Activated CD4-positive, alpha-beta T cell treated with anti-CD3 and anti-CD28 coated beads, Interleukin-2, amount 50 U/mL, for 1 hour (primary cell): ENCODE measurements at places on chromosomes 1 and 21.
A peak's percentile ranks its signal among the peaks of the same experiment; 100 is the strongest.

- no peak for DNase-seq
Observed at GRCh38 chr21:42344631-42345030, 6.2 kb downstream of the TFF2 start.

GRCh38 chr1:59354709-59355337, 57.9 kb downstream of the FGGY start:
- DNase-seq = no peak

DNA sequence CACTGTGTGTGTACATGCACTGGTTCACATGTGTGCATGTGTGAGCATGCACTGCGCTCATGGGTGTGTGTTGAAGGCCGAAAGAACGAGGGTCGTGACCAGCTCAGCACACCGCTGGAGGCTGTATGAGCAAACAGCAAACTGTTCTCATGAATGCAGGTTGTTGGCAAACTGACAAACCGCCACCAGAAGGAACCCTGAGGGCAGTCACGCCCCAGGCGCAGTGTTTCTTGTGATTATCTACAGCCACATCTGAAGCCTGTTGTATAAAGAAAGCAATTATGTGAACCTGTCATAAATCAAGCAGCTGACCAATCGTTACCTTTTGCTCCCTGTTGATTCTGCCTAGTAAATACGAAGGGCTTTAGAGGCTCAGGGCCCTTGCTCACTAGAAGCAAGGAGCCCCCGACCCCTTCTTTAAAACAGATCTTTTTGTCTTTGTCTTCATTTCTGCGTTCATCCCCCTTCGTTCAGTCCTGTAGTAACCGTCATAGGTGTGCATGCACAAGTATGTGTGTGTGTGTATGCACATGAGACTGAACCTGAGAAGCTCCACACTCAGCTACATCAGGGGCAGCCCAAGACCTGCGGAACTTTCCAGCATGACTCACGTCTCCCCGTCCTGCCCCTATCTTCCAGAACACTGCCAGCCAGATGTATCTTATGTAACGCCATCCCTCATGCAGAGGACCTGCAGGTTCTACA, 16.8 kb upstream of the RIPK4 start:
- DNase-seq = no peak

GRCh38 chr1:110554871-110555801, 36.2 kb upstream of the KCNA10 start:
- DNase-seq = peak; percentile 46

DNA sequence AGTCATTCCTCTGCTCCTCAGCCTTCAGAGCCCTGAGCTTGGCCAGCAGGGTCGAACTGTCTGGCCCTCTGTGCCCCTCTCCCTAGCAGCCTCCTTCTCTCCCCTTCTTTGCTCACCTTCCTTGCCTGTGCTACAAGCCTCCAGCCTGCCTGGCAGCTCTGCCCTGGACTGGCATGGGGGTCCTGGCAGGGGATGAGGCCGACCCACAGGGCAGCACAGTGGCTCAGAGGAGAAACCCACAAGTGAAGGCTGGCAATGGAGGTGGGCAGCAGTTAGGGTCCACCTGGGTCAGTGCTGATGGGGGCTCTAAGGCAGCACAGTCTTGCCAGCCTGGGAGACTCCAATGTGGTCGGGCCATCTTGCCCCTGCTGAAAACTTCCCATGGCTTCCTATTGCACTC, 274.2 kb downstream of the GRIK3 start:
- DNase-seq = no peak

GRCh38 chr21:36070999-36071398, 1.2 kb downstream of the CBR1 start:
- no peak for DNase-seq

DNA sequence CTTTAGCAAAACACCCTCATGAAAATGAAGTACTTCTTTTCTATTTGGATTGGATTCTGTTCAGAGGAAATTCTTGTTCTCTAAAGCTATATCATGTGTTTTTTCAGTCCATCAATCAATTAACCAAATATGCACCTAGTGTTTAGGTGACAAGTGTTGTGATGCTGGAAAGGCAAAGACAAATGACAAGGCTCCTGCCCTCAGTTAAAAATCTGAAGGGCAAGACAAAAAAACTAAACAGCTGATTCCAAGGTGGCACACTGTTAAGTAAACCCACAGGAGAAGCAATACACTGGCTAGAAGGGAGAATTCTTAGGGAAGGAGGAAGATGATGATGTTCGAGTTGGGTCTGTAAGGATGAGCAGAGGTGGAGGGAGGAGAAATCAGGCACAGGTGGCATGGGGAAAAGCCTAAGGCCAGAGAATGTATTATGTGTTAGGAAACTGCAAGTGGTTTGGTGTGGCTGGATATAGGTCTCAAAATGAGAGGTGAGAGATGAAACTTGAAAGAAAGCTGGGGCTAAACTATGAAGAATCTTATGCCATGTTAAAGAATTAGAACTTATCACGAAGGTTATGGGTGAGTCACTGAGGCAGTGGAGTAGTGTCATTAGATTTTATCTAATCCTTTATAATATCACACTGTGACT, 51.8 kb upstream of the GFI1 start:
- DNase-seq = no peak

- no peak for DNase-seq
Observed at GRCh38 chr1:173202424-173203145, 4.5 kb downstream of the TNFSF4 start.

DNA sequence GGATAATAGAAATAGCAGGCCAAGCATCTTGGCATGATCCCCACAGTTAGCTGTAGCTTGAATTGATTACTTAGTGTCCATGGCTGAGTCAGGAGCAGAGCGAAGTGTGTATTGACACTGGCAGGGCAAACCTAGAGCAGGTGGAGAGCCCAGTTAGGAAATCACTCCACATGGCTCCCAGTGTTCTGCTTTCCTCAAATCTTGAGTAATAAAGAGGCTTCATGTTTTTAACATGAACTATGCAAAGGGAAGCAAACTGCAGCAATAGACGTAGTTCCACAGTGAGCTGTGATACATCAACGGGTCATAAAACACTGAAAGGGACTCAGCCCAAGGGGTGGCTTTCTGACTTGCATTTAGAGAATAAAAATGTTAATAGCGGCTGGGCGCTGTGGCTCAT, 28.9 kb downstream of the RHEX start:
- no peak for DNase-seq

DNA sequence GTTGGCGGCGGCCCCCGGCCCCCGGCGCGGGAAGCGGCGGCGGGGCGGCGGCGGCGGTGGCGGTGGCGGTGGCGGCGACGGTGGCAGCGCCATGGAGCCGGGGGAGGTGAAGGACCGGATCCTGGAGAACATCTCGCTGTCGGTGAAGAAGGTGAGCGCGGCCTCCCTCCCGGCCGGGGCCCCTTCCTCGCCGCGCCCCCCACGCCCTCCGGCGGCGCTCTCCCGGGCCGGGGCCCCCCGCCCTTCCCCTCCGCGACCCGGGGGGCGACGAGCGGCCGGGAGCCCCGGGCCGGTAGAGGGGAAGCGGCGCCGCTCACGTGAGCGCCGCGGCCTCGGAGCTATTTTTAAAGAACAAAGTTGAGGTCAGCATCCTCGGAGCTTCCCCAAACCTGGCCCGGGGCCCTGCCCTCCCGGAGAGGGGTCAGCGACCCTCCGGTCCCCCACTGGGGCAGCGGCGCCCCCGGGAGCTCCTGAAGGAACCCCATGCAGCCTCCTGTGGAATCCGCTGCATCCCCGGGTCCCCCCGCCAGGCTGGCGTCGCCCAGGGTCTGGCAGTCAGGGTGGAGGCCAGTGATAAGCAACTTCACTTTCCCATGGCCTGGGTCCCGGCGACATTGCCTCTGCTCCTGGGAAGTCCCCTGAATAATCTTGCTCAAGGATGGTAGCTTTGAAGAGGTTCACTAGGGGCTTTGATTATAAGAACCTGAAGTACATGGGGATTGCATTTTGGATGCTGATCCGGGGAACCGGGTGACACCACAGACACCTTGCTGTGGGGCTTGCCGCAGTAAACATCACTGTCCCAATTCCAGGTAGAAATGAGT, 560 bp downstream of the PLEKHM2 start:
- DNase-seq = peak; percentile 23

DNA sequence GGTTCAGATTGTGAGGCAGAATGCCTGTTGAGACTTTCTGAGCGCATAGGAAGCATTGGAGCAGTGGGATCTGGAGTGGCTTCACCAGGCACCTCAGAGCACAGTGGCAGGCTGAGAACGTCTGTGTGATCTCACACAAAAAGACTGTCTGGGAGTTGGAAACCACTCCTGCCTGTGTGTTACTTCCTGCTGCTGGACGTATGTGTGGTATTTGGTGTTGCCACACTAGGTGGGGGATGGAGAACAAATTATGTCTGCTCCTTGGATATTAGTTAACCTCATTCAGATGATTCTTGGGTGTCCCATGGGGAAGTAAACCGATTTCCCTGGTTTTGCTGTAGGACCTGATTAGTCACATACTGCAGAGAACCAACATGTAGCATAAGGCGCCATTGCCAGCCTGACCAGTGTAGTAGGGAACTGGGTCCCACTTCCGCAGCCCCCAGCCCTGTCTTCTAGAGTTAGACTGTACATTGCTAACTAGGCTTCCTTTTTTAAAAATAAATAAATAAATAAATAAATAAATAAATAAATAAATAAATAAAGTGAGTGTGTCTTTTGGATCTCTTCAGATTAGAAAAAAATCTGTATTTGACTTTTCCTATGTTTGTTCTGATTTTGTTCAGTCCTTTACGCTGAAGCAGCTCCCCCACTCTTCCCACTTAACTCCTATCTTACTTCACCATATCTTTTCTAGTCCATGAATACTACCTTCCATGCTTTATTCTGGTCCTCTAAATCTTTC, 26.9 kb downstream of the UCK2 start:
- no peak for DNase-seq

GRCh38 chr1:240474133-240474614, 137.8 kb downstream of the GREM2 start:
- no peak for DNase-seq

DNA sequence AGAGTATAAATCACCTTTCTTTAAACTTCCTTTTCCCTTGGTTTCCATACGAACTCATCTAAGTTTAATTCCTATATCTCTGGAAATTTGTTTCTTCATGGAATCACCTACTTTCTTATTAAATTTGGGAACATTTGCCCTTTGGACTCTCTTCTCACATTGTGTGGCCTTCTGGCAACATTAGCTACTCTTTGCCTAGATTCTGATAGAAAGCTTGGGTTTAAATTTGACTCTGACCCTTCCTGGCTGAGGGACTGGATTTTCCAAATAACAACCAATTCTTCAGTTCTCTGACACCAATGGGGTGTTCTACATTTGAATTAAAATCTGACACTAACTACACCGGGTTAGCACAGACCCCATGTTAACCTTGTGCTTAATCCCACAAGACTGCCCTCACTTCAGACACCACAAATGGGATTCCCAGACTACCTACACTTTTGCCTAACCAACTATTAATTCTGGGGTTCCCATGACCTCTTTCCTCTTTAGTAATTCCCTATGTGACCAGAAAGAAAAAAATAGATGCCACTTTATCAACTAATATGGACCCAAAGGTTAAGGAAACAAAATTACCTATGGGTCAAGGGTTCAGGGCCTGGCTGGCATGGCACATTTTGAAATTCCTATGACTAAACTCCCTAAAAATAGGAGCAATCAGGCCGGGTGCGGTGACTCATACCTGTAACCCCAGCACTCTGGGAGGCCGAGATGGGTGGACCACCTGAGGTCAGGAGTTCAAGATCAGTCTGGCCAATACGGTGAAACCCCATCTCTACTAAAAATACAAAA, 9.7 kb upstream of the THEM4 start:
- no peak for DNase-seq

DNA sequence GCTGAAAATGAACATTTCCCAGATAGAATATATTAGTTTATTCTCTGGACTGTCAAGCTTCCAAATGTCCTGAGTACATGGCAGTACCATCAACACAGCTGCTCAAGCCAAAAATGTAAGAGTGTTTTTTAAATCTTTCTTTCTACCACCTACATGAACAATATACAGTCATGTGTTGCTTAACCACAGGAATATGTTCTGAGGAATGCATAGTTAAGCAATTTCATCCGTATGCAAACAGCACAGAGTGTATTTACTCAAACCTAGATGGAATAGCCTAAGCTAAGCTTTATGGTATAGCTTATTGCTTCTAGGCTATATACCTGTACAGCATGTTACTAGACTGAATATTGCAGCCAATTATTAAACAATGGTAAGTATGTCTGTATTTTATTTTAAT, 561.9 kb upstream of the ADGRL4 start:
- no peak for DNase-seq

GRCh38 chr1:31944205-31945089, 6.3 kb upstream of the PTP4A2 start:
- peak; percentile 76 for DNase-seq

GRCh38 chr21:14773777-14774345, 227.7 kb upstream of the SAMSN1 start:
- DNase-seq = peak; percentile 49

DNA sequence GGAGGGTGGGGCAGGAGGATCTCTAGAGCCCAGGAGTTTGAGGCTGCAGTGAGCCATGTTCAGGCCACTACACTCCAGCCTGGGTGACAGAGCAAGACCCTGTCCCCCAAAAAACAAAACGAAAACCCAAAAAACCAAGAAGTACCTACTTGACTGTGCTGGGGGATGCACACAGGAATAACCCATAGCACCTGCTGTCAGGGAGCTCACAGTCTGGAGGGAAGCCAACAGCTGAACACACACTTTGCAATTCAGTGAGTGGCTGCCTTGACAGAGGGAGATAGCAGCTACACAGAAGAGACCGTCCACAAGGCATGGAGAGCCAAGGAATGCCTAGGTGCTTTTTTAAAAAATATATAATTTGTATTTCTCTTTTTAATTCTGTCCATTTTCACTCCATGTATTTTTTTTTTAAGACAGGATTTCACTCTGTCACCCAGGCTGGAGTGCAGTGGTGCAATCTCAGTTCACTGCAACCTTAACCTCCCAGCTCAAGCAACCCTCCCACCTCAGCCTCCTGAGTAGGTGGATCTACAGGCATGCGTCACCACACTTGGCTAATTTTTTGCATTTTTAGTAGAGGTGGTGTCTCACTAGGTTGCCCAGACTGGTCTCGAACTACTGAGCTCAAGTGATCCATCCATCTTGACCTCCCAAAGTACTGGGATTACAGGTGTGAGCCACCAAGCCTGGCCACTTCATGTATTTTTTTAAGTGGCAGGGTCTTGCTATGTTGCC, 68.7 kb downstream of the NID1 start:
- DNase-seq = no peak

- no peak for DNase-seq
Observed at GRCh38 chr1:228401782-228402640, 4.6 kb downstream of the TRIM11 start.

- DNase-seq = no peak
Observed at GRCh38 chr1:47207803-47208373, 18.1 kb upstream of the PDZK1IP1 start.

DNA sequence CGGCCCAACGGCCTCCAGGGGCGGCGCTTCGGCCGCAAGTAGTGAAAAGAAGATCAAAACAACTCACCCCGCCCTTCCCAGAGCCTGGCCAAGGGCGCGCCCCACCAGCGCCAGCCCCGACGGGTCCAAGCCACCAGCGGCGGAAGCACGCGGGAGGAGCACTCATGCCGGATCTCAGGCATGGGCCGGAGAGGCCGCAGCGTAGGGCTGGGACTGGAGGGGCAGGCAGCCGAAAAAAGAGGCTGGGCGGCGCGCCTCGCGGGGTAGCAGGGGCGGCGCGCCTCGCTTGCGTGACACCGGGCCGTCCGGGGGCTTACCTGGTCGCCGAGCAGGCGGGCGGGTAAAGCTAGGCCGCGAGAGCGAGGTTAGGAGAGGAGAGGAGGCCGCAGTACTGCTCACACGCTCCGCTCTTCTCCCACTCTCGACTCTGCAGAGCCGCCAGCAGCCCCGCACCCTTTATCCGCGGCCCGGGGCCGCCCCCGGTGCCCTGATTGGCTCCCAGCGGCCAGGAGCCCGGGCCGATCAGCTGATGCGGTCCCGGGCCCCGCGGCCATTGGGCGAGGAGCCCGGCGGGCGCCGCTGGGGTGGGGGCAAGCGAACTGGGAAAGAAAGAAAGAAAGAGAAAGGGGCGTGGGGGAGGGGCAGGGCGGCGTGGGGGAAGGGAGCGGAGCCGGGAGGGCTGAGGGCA, at the start of gene GLUL:
TSS of gene GLUL (minus strand) at position 429 of the 688 bp plus-strand sequence. CDS start 3,053 bp downstream, outside the sequence.
- peak; percentile 63 for DNase-seq
